ENCODE measurements at places on chromosomes 16 and 17.

- DNase-seq = no peak
Measured at GRCh38 chr17:14557480-14557879, 256.6 kb downstream of the HS3ST3B1 start.

GRCh38 chr17:48543107-48543853, 1.6 kb downstream of the HOXB2 start:
- DNase-seq = peak; percentile 55

- DNase-seq = no peak
Measured at GRCh38 chr16:19883296-19883965, 1.2 kb downstream of the GPRC5B start.

GRCh38 chr17:22273308-22273707, 581.0 kb downstream of the KCNJ18 start:
- DNase-seq = no peak

DNA sequence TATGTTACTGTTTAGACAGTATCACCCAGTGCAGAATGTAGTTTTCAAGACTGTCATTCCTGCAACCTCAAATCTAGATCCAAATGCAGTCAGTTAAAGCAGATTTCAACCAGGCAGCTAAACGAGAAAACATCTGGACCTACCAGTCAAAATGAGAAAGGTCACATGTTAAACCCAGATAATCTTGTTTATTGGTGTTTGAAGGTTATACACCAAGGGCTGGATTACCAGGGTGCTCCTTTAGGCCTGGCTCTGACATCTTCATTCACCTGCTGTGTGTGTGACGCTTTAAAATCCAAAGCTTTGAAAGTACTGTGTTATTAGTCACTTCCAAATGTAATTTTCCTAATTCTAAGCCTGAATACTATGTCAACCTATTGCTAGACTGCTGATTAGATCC, 54.9 kb downstream of the IKZF3 start:
- no peak for DNase-seq

DNA sequence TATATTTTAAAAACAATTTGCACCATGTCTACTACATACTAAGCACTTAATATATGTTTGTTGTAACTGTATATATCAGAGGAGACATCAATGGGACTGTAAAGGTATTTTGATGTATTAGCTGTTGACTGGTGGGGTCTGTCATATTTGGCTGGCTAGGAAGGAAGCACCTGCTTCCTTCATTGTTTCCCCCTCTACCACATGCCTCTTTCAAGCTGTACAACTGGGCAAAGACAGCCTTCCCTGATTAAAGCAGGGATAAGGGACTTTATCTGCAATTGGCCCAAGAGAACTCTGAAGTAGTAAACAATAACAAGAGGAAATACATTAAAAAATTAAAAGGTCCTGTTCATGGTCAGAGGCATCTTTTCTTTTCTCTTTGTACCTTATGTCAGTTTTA, 5.5 kb upstream of the SLFN12L start:
- DNase-seq = no peak

- no peak for DNase-seq
Measured at GRCh38 chr17:32330147-32330546, 11.8 kb downstream of the C17orf75 start.

DNA sequence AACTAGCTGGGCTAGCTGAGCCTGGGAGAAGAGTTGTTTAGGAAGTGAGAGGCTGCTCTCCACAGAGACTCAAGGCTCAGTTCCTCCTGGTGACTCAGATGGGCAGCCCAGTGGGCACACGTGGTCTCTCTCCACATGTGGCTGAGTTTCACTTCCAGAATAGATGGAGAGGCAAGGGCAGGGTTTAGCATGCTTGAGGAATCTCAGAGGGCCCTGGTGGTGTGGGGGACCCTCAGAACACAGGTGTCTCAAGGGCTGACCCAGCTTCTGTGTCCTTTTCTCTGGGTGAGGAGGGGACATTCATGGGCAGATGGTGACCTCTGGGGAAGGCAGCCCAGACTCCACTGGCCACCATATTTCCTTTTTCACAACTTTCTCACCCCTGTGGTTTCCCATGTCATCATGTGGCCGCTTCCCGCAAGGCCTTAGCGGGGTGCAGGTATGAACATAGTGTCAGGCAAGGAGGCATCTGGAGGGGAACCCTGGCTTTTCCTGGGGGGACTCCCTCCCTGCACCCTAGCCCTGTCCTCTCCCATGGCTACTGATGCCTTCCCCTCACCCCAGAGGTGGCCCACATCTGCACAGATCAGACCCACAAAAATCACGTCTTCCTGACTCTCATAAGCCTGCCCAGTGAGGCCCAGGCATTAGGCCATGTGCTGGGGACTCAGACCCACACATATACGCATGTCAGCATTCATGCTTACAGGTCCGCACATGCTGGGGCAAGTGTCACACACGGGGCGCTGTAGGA, 3.3 kb downstream of the GRN start:
- DNase-seq = no peak

DNA sequence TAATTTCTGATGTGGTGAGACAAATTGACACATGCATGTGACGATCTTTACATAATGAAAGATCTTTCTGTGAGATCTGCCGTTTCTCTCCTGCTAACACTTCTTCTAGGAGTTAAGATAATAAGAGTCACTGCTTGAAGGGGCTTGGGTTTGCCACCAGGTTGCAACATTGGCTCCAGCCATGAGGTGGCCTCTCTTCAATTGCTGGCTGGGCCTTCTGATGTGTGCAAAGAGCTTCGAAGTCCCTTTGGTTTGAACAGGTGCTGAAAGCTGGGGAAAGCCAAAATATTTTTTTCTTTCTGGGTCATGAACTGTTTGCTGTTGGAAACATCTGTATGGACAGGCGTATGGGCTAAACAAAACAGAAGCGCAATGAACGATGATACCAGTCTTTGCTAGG, 204.1 kb upstream of the SALL1 start:
- DNase-seq = no peak

DNA sequence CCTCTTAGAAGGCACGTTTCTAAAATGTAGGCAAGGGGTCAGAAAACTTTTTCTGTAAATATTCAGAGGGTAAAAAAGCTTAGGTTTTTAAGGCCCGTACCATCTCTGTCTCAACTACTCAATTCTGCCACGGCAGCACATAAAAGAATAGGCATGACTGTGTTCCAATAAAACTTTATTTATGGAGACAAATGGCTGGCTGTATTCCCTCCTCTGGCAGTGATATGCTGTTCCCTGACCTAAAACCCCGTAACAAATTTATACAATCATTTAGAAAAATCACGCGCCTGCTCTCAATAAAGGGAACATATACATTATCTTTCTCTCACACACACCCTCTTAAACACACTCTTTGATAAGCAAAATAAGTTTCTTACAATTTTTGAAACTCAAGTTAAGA, 138.7 kb downstream of the ZFHX3 start:
- DNase-seq = no peak

DNA sequence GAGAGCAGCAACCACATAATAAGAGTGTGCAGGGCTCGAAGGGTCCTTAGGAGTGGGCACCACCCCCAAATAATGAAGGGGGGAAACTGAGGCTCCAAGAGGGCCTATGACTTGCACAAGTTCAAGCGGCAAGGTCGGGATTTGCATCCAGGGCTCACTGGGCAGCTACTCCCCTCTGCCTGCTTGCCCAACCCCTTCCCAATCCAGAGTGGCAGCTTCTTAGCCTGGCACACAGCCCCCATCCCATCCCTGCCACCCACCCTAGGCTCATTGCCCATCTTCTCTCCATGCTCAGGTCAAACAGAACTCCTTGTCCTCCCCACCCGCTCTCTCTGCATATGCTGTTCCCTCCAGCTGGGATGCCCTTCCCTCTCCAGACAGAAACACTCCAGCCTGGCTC, 2.4 kb downstream of the SPPL2C start:
- no peak for DNase-seq

DNA sequence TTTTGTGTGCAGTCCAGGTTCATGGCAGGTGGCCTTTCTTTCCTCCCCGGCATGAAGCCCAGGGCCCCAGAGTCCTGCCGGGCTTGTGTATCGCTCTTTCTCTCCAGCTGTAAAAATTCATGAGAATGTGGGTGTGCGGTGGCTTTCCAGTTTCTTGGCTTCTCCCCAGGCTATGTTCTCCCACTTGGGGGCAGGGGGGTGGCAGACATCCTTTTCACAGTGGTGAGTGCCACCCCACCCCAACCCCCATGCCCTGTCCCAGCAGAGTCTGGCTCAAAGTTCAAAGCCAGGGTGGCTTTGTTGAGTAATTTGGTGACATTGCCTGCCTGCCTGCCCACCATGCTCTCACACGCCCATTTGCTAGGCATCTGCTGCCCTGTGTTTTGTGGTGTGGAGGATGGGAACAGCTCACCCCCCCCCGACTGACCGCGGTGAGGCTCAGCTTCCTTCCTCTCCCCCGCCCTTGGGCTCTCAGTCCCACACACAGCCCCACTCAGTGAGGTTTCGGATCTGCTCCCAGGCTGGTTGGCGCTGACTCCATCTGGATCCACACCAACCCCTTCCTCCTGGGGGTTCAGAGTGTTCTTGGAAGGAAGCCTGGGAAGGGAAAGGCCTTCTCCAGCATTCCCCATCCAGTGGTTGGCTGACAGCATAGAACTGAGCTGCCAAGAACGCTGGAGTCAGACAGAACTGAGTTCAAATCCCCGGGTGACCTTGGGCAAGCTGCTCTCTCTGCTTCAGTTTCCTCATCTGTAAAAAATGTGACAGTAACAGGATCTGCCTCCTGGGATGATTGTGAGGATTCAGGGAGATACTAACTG, 36.0 kb downstream of the CHD9 start:
- no peak for DNase-seq

GRCh38 chr17:2335726-2336214, 487 bp downstream of the TSR1 start:
- DNase-seq = no peak

DNA sequence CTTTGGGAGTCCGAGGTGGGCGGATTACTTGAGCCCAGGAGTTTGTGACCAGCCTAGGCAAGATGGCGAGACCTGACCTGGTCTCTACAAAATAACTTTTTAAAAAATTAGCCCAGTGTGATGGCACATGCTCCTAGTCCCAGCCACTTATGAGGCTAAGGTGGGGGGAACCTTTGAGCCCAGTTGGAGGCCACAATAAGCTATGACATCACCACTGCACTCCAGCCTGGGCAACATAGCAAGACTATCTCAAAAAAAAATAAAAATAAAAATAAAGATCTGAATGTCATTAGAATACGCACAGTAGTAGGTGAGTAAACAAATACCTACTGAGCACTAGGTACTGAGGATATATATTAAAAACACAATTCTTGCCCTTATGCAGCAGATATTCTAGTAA, 3.1 kb downstream of the SIAH1 start:
- no peak for DNase-seq

DNA sequence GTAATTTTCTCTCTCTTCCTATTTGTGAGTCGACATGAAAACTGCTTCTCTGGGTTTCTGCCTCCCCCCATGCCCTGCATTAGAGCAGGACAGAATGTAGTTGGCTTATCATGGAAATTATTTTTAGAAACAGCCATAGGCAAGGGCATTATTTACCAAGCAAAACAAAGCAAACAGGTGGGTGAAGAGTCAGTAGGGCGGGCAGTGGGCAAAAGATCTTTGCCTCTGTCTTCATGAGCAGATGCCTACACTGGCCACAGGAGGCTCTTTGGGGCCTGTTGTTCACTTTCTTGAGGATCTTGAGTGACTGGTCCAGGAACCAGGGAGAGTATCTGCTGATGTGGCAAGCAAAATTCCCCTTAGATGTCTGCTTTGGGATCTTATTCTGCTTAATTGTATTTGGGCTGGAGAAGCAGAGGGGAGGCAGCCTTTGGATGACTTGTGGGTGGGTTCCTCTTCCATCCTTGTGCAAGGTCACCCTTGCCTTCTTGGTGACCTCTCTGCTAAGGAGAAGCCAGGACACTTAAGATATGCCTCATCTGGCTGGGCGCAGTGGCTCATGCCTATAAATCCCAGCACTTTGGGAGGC, 42.5 kb upstream of the CLEC19A start:
- DNase-seq = no peak

- DNase-seq = no peak
Measured at GRCh38 chr17:35084987-35085386, 21.5 kb upstream of the RFFL start.

- DNase-seq = no peak
Measured at GRCh38 chr16:81758376-81758775, 20.7 kb upstream of the PLCG2 start.

DNA sequence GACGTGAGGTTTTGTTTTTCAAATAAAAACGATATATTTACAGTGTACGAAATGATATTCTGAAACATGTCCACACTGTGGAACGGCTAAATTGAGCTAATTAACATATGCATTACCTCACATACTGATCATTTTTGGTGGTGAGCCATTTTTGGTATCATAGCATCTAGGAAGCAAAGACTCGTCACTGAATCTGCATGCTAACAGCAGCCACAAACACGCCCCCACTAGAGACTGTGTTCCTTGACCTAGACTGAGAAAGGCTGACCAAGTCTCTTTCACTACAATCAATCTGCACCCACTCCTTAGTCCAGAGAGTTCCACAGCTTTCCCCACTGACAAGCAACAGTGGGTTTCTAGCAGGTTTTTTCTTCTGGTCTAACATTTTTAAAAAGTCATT, 29.5 kb downstream of the NPLOC4 start:
- DNase-seq = no peak

GRCh38 chr16:88526008-88526905, 43.9 kb upstream of the ZC3H18 start:
- DNase-seq = no peak

DNA sequence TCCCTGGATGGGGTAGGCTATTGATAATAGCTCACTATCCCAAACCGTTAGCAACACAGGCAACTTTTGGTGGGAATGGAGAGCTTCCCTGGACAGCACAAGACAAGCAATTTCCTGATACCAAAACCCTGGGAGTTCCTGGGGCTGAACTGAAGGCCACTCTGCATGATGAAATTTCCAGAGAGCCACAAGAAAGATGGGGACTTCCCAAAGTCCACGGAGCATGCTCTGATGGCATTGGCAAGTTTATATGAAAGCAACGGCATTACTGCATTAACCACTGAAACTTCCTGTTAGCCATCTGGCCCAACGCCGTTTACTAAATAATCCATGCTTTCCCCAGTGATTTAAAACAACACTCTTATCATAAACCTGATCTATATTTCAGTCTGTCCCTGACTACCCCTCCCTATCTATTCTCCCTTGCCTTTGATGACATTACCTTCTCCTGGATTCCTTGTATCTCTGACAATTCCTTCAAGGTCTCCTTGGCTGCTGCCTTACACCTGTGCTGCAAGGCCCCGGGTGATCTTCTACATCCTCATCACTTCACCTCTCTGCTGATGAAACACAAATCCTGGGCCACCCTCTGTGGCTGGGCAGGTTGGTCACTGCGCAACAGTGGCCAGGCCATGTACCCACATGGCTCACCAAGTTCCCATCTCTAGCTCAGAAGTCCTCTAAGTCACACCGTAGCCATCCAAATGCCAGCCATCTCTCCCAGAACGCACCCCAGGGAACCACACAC, 108.5 kb upstream of the RCVRN start:
- DNase-seq = no peak
